ENCODE measurements at places on chromosomes 11 and 22.

DNA sequence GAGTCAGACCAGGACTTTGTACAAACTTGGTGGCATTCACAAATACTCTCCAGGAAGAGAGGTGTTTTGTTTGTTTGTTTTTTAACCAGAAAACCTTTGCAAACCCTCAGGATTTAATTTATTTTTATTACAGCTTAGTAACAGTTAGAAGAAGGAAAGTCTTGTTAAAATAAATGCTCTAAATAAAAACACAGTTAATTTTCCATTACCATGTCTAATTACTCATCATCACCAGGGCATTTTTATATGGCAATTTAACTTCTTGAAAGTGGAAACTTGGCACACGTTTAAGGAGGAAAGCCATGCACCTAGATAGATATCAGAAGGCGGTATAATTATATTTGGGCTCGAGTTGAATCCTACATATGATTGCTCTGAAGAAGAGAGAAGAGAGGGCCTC, 7.4 kb downstream of the BARX2 start:
- no peak for DNase-seq

- DNase-seq: no peak
Measured at GRCh38 chr22:38262051-38262795, 10.6 kb downstream of the TMEM184B start.

DNA sequence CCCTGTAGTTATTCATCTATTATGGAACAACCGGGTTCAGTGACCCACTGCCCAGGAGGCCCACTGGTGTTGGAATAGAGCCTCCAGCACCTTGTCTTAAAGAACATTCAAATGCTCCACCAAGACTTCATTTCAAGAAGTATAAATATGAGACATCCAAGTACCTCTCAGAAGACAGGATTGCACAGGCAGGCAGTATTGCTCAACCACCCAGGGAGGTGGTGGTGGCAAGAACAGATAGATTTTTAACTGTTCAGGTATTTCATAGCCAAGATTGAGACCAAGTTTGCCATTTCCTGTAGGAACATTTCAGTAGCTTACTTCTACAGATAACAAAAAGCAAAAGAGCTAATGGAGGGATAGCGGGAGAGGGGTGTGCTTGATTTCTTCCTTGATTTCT, 78.7 kb downstream of the COMMD9 start:
- DNase-seq: no peak

DNA sequence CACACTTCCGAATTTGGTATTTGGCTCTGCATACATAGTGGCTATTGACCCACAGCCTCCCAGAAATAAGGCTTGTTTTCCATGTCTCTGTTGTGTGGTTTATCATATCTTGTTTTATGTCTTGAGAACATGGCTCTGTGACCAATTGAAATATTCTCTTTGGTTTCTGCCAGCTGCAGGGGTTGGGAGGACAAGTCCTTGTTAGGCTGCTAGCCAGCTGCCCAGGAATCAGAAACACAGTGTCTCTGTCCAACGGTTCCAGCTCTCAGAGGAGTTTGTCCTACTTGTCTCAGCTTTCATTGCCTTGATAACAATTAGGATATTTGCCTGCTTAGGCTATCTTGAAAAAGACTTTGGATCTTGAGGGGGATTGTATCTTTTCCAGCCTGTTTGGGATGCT, 6.0 kb upstream of the SLC7A4 start:
- DNase-seq: no peak

DNA sequence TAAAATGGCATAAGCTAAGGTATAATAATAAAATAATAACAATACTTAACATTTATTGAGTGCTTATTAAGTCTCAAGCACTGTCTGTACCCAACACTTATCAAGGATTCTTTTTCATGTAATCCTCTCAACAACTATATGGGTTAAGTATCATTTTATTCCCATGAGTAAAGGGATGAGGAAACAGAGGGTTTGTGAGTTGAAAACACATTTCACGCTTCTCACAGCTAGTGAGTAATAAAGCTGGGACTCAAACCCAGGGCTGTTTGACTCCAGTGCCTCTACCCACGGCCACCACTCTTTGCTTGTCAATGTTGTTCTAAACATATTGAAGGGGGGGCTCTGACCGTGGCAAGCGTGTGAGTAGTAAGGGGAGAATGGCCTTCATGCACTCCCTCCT, 8.7 kb downstream of the CD3E start:
- DNase-seq: no peak

DNA sequence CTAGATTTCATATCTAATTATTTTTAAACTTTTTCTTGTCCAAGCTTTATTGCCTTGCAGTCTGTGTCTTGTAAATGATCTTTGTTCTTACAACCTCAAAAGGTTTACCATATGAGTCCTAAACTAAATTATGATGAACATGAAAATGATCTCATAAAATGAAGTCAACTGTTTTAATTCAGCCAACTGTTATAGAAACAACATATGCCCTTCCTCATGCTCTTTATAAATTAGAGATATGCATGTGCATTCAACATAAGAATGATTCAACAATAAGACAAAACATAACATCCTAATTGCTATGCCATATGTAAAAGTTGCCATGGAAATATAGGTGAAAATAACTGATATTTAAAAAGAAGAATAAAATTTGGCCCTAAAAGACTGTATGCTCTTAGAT, 774.4 kb downstream of the LUZP2 start:
- no peak for DNase-seq
